Stimulated activated CD4-positive, alpha-beta T cell treated with anti-CD3 and anti-CD28 coated beads, Interleukin-1b, Interleukin-23, amount 100 ng/mL, for 48 hours (primary cell): ENCODE measurements at places on chromosomes 4 and X.

DNA sequence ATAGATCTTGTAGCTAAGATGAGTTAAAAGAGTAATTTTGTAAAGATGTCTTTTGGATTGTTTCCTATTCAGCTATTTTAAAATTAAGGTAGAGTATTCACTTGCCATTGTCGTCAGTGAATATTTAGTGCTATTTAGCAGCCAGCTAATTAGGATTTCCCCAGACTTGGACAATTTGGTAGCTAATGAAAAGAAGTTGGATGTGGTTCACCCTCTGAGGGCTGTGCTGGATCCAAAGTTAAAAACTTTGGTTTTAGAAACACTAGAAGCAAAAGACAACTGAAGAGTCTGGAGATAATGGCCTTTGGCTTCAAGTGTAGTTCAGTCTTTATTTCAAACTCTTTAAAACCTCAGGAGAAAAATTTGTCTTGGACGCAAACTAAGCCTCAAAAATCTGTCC is 41.3 kb downstream of the ATG4A start:
- no peak for DNase-seq

- DNase-seq = no peak
These were observed 60.5 kb upstream of the UGT8 start for GRCh38 chr4:114538012-114538617.

- no peak for DNase-seq
These were observed 38.6 kb downstream of the NPY5R start for GRCh38 chr4:163382178-163382869.

- no peak for DNase-seq
These were observed 486.6 kb upstream of the TENM3 start for GRCh38 chr4:181756451-181757095.

- peak; percentile 30 for DNase-seq
These were observed 46.3 kb downstream of the ATP10D start for GRCh38 chr4:47531241-47531953.

GRCh38 chrX:6448003-6448402 is 86.9 kb downstream of the VCX3A start:
- no peak for DNase-seq

GRCh38 chrX:40005292-40006011 is 92.3 kb downstream of the BCOR start:
- no peak for DNase-seq

DNA sequence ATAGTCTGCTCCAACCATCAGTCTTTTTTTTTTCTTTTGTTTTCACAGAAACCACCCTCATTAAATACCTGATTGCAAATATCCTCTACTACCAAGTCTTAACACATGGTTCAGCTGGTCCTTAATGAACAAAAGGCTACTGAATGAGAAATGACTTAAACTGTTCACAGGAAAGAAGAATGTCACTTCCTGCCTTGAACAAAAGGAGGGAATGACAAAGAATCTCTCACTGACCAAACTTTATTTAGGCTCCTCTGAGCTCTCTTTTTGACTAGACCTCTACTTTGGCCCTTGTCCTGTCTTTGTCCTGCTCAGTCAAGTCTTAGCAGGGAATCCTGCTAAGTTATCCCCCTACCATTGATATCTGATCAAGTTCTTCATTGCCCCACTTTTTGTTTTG is 31.8 kb upstream of the GJB1 start:
- DNase-seq = no peak

GRCh38 chr4:16884673-16885460 is 13.6 kb downstream of the LDB2 start:
- no peak for DNase-seq

DNA sequence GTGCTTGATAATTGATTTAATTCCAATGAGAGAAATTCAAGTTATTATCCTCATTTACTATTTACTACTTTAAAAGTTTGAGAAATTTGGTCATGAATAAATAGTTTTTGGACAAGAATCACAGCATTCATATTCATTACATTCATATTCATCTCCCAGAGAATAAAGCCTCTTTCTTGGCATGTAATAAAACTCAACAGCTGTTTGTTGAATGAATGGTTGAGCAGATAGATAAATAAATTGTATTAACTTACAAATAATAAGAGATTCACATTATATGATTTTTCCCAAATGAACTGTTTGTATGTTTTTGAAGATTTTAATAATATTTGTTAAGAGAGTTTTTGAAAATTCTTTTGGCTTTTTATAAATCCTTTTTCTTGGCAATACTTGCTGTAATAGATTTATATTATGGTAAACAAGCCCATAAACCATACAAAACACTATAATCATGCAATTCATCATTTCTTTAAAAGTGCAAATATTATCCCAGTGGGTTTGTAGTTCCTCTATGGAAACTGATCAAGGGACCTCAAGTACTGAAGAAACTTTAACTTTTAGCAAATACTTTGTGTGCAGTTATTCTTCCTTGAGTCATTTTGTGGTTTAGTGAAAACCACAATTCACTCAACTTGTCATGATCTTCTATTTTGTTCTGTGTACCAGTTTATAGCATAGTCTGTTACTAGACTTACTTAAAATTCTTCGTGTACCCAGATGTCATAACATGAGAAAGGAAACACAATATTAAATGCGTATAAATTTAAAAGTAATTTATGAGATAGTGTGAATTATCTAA is 371.8 kb downstream of the ADGRL3 start:
- DNase-seq = no peak

DNA sequence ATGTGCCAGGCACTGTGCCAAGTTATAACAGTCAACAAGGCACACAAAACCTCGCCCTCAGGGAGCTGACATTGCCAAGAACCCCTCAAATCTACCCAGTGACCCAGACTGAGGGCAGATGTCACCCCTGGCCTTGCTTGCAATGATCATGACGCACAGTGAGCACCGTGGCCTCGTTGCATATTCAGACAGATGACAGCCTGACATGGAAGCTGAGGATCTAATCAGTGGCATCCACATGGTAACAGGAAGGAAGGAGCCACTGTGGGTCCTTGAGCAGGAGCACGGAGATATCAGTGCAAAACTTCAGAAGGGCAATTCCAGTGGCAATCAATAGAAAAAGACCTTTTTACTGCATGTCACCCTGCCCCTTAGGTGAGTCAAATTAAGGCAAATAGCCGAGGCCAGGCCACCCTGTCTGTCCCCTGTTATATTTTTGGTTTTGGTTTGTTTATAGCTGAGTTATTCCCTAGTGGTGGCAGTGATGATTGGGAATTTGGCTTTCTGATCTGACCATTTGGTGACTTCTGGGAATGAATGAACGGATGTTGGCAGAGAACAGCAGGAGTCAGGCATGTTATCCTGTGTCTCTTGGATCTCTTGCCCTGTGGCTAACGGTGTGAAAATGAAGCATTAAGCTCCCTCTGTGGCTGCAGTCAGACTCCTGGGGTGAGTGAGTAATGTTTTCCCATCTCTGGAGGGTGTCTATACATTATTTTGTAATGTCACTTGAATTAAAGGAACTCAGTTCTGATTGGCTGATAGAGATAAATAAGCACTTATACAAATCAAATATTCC is 20.4 kb downstream of the WDR13 start:
- DNase-seq = no peak

DNA sequence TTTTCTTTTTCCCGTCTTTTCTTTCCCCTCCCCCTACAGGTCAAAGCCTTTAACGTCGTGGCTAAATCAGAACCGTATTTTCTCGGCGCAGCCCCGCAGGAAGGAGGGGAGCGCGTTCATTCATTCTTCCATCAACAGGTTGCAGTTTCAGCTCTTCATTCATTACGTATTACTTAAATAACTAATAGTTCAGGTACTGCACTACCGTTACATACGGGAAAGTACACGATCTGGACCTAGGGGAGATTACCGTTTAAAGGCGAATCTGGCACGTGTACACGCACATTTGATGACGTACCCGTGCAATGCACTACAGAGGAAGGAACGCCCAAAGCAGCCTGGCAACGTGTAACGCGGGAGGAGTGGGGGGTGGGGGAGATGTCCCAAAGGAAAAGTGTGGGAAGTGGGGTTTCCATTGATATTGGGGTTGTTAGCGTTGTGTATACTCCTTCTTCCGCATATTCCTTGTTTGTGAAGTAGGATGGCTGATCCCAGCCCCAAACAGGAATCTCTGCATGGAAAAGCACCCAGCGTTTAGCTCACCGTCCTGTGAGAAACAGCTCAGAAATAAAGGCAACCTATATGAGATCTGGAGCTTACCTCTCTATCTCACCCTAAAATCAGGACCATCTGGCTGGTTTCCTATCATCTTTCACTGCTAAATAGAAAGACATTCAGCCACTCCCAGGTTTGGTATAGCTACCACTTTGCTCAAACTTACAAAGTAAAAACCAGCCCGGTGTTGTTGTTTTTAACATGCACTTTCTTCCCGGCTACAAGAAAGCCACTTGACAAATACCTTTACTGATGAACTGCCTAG is 585 bp upstream of the SEC24D start:
- DNase-seq = peak; percentile 47

DNA sequence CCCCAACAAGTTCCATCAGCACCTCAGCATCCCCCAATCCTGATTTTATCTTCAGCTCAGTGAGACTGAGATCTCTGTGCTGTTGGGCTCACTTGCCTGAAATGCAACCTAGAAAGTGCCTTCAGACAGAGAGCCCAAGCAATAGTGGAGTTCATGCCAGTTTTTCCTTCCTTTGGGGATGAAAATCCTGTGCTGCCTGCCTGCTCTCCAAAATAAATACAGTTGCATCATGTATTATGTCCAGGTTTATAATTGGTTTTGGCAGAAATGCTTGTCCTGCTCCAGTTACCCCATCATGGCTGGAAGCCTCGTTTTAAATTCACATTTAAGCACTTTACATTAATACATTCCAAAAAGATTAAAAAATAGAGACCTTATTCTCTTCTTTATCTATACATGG is 1865.5 kb upstream of the TENM3 start:
- no peak for DNase-seq

- peak; percentile 67 for DNase-seq
These were observed 2.7 kb downstream of the FOXO4 start for GRCh38 chrX:71098302-71098701.

DNA sequence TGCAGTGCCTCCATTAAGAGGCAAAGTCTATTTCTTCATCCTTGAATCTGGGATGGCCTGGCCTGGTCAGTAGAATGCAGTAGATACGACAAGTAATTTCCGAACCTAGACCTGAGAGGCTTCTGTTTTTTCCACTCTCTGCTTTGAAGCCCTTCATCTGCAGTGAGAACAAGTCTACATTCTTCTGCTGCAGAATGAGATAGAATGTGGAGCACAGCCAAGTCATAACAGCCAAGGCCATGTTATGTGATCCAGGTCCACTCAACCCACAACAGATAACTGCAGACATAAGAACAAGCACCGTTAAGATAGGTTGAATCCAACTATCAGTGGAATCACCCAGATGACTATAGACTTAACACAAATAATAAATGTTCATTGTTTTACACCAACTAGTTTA is 1297.7 kb downstream of the C4orf33 start:
- no peak for DNase-seq

DNA sequence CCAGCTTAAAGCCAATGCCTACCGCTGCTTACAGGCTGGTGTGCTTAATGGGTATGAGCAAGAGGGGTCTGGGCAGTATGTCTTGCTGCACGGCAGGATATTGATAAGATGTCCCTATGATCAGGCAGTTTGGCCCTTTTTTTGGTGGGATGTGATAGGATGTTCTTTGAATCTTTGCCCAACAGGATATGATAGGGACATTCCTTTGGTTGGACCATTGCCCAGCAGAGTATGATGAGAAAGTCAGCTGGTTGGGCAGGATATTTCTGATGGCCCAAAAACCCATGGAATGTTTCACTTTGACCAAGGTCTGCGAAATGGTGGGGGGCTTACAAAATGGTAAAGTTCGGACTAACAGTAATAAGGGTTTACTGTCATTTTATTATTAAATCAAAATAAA is 1060.6 kb downstream of the STIM2 start:
- DNase-seq = no peak

DNA sequence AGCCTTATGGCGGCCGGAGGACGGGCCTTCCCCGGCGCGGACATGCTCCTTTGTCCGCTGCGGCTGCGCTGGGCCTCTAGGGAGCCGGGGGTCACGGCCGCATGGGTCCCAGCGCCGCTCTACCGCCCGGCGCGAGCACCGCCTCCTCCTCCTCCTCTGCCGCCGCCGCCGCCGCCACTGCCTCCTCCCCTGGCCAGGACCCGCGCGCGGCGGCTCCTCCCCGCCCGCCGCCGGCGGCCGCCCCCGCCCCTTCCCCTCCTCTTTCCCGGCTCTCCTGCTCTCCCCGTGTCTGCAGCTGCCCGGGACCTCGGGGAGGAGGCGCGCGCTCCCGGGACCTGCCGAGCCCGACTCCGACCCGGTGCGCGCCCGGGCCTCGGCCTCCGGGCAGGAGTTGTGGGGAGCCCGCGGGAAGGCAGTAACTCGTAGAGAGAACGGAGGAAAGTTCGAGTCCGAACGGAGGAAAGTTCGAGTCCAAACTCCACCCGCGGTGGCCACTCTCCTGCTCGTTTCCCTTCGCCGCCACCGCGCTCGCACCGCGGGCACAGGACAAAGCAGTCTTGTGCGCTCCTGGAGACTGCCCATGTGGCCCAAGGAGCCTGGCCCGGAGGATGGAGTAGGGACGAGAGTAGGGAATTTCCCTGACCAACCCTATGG is at the start of gene ADGRA3:
ADGRA3 (minus strand) TSS at position 179 of the 654 bp plus-strand sequence. CDS start 282 bp downstream, outside the sequence.
- peak; percentile 40 for DNase-seq

DNA sequence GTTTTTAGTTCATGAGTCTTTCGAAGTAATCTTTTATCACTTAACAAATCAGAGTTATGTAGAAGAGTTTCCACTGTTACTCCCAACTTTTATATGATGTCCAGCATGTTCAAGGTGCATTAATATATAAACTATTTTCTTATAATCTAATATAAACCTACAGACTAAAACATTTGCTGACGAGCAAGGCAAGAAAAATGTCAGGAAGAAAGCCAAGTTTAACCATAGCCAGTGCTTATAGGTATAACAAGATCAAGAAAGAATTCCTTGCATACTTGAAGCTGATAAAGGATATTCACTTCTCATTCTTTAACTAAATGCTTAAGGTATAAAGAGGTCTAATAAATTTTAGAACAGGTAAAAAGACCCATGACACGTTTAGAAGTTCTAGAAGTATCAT is 167.7 kb downstream of the NPNT start:
- no peak for DNase-seq

- no peak for DNase-seq
These were observed 59.6 kb upstream of the RASSF6 start for GRCh38 chr4:73679836-73680235.

- DNase-seq = no peak
These were observed 33.3 kb downstream of the MEPE start for GRCh38 chr4:87865960-87866598.

GRCh38 chrX:24014388-24015018 is 12.5 kb downstream of the KLHL15 start:
- DNase-seq = peak; percentile 67

- peak; percentile 79 for DNase-seq
These were observed 167.5 kb upstream of the MAP3K15 start for GRCh38 chrX:19682712-19683331.

DNA sequence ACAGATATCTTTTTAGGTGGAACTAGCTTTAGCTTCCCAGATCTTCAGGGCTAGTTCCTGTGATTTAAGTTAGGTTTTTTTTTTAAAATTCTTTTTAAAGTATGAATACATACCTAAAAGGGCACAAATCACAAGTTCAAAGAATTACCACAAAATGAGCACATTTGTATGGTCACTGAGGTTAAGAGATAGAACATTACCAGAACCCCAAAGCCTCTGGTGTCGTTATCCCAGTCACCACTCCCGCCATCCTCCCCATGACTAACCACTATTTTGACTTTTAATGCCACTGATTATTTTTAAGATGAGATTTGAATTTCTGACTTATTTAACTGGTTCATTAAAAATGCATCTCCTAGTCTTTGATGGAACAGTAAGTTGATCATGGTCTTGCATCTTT is 5.4 kb downstream of the PGK1 start:
- DNase-seq = no peak

GRCh38 chr4:151013944-151014343 is 1.1 kb downstream of the LRBA start:
- no peak for DNase-seq

- no peak for DNase-seq
These were observed 70.4 kb downstream of the DHRSX start for GRCh38 chrX:2430265-2430825.
